ENCODE measurements at places on chromosomes 6 and 20. TPM values are rescaled to one million over a fixed set of nuclear protein-coding genes. Genes with fewer than 3 reads are reported as not detected.

GRM1 gene
- total RNA-seq = under 0.01 TPM

KIF25 gene
- total RNA-seq = 2.0 TPM

NT5DC1 gene
- 12.1 TPM for total RNA-seq

C6orf141 gene
- not detected for total RNA-seq

SAMHD1 gene
- total RNA-seq = 22.8 TPM

PRDM1 gene
- total RNA-seq = 0.58 TPM

GLP1R gene
- total RNA-seq = under 0.01 TPM

ZNFX1 gene
- total RNA-seq = 39.3 TPM

NR2E1 gene
- not detected for total RNA-seq

ACSS1 gene
- 6.8 TPM for total RNA-seq

SYCP2 gene
- total RNA-seq = 1.1 TPM
